Epithelial cell of proximal tubule (primary cell): ENCODE measurements at places on chromosomes 7 and 10.

GRCh38 chr10:122493761-122494160 is 32.4 kb downstream of the HTRA1 start:
- DNase-seq, result no peak

DNA sequence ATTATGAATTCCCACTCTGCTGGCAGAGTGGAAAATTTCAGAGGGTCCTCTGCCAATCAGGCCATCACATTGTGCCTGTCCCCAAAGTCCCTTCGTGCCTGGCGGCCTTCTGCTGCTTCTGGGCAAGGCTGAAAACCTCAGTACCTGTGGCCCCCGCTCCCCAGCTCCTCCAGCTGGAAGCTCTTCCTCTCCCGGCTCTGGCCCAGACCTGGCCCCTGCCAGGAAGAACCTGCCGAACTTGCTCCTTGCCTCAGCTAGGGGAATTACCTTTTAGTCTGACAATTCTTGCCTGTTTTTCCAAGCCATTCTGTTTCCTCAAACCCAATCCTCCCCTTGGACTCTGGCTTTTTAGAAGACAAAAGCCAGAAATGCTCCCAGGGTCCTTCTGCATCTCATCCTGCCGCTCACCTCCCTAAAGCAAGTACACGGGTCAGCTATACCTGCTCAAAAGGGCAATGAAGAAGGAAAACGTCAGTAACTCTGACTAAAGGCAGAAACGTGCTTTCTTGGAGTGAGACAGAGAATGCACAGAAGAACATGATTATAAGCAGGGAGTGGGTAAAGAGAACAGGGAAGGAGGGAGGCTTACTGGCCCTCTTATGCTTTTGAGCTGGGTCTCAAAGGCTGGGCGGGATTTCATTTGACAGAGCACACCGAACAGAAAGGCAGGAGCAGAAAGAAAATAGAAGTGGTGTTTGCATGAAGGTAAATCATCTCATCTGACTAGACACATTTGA is 28.1 kb upstream of the TRIL start:
- no peak for DNase-seq

DNA sequence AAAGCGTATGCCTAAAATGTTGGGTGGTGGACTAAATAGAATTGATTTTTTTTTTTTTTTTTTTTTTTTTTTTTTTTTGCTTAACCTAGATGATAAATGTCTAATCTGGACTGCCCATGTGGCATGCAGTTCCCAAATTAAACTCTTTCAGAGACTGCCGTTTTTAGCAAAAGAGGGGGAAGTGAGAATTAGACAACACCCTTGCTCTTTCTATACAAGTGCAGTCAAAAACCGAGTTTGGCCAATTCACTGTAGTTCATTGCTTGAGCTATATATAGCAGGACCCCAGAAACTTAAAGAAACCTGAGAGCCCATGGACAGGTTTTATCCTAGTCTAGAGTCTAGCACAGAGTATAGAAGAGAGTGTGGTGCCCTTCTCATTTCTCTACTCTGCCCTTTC is 141.9 kb downstream of the GRM3 start:
- DNase-seq, result no peak

- no peak for DNase-seq
These were observed 814.8 kb downstream of the TNS3 start for GRCh38 chr7:46767071-46767470.

DNA sequence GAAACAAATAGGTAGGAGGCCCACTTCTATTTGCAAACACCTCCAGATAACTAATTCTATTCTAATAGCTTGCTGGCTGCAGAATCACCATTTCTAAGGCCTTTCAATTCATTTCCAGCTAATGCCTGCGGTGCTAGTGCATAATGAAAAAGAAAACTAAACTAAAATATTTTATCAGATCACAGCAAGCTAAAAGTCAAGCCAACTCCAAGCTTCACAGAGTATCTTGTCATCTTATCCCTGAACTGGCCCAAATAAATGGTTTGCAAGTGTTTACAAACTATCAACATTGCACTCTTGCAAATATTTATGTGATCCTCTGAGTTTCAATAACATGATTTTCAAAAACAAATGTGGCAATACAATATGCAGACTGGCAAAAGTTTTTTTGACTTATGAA is 166.0 kb downstream of the IPMK start:
- DNase-seq, result no peak

GRCh38 chr10:15363031-15363430 is 8.1 kb downstream of the FAM171A1 start:
- DNase-seq, result peak; percentile 55

- DNase-seq, result no peak
These were observed 60.1 kb downstream of the ZRANB1 start for GRCh38 chr10:125002047-125002422.
